ENCODE measurements at places on chromosomes 5 and 9.

GRCh38 chr5:62937661-62938558, 359.3 kb downstream of the LRRC70 start:
- no peak for DNase-seq

GRCh38 chr5:61251874-61252642, 80.0 kb upstream of the ZSWIM6 start:
- DNase-seq, result no peak

DNA sequence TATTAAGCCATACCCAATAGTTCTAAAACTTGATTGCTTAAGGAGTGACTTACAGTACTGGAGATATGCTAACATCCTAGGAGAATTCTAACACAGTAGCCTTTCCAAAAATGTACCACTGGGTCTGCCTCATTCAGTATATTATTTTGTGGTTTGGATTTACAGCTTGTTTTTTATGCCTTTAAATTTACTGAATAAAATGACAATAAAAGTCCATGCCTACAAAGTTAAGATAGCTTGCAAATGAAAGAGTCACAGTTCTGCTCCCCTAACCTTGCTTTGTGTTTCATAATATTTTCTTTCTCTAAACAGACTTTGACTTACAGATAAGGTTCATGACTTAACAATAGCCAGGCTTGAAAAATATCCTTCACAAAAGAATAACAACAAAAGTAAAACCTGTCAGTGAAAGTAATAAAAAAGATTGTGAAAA, 951.1 kb upstream of the NUDT12 start:
- DNase-seq, result no peak

GRCh38 chr9:30235564-30235963, 2148.9 kb upstream of the ACO1 start:
- no peak for DNase-seq

- DNase-seq, result no peak
Measured at GRCh38 chr5:143148771-143149170, 254.7 kb downstream of the NR3C1 start.

DNA sequence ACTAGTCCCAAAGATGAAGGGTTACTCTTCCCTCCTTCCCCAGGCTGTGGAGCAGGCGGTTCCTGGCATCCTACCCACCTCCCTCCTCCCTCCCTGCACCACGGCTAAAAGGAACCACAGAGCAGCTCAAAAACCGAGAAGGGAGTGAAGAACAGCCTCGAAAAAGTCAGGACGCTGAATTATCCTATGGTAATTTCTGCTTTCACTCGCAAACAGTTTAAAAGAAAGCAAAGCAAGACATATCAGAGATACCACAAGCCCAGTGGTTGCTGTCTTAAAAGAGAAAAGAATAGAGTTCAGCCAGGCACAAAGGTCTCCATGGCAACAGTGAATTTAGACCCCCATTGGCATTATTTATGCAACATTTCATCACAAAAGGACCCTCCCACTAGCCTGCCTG, 315.4 kb downstream of the CTNND2 start:
- DNase-seq, result no peak

DNA sequence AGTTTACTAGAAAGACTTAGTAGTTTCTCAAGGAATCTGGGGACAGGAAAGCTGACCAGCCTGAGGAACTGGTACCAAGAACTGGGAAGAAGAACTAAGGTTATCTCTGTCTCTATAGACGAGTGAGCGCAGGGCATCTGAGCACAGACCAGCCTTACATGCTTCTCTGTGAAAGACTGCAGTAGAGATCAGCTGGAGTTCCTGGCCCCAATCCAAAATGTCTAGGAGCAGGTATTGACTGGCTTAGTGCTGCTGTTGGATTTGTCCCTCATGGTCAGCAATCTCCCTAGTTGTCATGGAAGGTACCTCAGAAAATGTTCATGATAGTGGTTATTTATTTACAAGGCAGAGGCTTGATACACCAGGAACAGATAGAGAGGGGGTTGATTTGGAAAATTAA, 13.3 kb downstream of the NUP214 start:
- no peak for DNase-seq

DNA sequence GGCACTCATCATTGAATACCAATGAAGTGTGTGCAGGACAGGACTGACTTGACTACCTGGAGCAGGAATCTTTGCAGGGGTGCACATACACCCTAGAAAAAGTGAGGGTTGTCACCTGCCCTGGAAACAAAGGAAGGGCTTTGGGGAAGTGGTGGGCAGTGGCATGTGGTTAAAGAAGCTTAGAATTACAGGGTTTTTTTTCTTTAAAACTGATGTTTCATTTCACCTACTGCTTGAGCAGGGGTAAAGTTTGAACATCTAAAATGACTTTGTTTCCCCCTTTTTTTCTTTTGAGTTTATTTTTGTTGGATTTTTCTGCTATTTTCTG, 2.0 kb upstream of the KDM3B start:
- no peak for DNase-seq
